ENCODE measurements at places on chromosomes 12 and 14. TPM values are rescaled to one million over a fixed set of nuclear protein-coding genes. Genes with fewer than 3 reads are reported as not detected.

The IL23A gene
- 0.38 TPM for polyA plus RNA-seq

The IAPP gene
- polyA plus RNA-seq, result 1,679 TPM

The STAC3 gene
- 3.0 TPM for polyA plus RNA-seq

- no peaks in the 10 kb centered on the region for H3K27me3 ChIP-seq
- no peak for DNase-seq
- H3K27ac ChIP-seq, result no peak overlapping the region
- H3K4me1 ChIP-seq, result no peaks in the 10 kb centered on the region
Observed at GRCh38 chr14:94139421-94139820, 10.0 kb upstream of the IFI27L2 start.

DNA sequence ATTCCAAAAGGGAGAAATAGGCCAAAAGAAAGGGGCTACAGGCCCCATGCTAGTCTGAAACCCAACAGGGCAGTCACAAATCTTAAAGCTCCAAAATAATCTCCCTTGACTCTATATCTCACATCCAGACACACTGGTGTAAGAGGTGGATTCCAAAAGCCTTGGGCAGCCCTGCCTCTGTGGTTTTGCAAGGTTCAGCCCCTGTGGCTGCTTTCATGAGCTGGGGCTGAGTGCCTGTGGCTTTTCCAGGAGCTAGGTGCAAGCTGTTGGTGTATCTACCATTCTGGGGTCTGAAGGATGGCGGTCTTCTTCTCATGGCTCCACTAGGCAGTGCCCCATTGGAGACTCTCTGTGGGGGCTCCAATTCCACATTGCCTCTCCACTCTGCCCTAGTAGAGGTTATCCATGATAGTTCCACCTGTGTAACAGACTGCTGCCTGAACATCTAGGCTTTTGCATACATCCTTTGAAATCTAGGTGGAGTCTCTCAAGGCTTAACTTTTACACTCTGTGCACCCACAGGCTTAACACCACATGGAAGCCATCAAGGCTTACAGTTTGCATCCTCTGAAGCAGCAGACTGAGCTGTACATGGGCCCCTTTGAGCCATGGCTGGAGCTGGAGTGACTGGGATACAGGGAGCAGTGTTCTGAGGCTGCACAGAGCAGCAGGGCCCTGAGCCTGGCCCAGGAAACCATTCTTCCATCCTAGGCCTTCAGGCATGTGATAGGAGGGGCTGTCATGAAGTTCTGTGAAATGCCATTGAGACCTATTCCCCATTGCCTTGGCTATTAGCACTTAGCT lies 66.5 kb upstream of the ABCD2 start:
- no peak for DNase-seq
- no peak overlapping the region for H3K27ac ChIP-seq

DNA sequence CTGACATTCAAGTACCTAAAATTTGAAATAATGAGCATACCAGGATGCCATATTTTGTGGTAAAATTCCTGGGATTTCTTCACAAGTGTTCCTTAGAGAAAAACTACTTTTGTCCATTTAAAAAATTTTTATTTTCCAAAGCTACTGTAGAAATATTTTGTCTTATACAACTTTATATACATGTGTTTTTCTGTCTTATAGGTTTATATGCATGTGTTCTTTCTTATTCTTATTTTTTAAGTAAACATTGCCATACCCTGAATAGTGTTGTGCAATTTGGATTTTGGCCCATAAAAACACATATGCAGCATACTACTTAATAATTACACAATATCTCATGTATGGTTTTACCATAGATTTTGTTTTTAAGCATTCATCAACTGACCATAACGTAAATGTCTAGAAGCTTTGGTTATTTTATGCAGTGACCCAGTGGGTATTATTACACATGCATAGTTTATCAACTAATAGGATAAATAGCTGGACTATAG lies 1107.4 kb upstream of the SEL1L start:
- H3K27ac ChIP-seq, result no peak overlapping the region
- H3K27me3 ChIP-seq, result no peaks in the 10 kb centered on the region
- no peak for DNase-seq

DNA sequence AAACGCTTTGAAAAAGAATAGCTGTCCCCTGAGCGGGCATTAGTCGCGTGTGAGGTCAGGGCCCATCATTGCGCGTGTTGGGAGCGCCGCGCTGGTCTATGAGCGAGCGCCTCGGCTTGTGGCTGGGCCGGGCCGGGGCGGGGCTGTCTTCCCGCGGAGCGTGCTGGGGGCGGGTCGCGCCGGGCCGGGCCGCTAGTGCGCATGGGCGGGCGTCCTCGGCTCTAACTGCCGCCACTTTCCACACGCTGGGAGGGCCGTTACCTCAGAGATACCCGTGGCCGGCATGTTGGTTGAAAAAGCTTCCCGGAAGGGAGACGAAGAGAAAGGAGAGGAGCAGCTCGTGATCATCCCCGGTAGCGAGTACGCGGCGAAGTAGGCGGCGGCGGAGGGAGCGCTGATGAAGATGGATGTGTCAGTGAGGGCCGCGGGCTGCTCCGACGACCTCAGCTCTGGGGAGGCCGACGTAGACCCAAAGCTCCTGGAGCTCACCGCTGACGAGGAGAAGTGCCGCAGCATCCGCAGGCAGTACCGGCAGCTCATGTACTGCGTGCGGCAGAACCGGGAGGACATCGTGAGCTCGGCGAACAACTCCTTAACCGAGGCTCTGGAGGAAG lies at the start of gene EID3:
Gene EID3, plus strand, starts transcription at position 202 of the 614 bp plus-strand sequence. Its CDS starts 196 bp downstream, at position 398.
- H3K4me1 ChIP-seq, result peaks cover 8% of the 10 kb centered on the region
- peak; percentile 97 for DNase-seq
- no peaks in the 10 kb centered on the region for H3K27me3 ChIP-seq
- peak within 1 kb of the TSS; percentile 44 for H3K27ac ChIP-seq
- H3K4me3 ChIP-seq, result peak within 1 kb of the TSS; percentile 21

DNA sequence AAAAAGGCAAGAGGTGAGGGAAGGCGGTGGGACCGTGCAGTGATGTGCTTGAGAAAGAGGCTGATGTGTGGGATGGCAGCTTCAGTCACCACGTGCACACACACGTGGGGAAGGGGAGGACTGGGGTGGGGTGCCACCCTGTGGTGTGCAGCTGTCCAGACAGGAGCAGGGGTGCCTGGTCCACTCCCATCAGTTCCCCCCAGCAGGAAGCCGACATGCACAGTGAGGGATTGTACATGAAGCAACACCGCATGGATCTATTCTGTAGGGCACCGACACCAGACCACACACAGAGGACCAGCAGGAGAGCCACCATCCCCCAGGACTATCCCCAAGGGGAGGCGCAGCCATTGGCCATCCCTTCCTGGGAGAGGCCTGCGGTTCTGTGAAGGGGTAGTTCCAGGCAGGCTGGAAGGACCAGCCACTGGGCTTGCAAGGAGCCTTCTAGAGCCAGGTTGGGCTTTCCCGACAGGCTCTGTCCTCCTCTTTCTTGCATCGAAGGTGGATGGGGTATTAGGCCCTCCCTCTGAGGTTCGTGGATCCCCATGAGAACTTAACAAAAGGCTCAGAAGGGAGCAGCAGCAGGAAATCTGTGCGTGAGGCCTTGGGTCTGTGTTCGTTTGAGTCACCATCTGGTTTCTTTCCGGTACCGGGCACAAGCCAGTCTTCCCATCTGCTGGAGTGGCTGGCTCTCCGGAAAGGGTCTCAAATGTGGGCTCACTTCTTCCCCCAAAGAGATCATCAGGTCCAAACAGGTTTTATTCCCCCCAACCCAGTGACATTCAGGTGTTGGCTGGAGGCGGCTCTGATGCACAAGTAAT lies 59.8 kb downstream of the PLEKHG3 start:
- no peaks in the 10 kb centered on the region for H3K36me3 ChIP-seq
- peak overlapping the region; percentile 34 for H3K4me3 ChIP-seq
- DNase-seq, result no peak
- no peaks in the 10 kb centered on the region for H3K27me3 ChIP-seq

- no peaks in the 10 kb centered on the region for H3K4me1 ChIP-seq
- DNase-seq, result no peak
- no peak overlapping the region for H3K4me3 ChIP-seq
- H3K36me3 ChIP-seq, result no peaks in the 10 kb centered on the region
- H3K27ac ChIP-seq, result no peak overlapping the region
- H3K27me3 ChIP-seq, result no peaks in the 10 kb centered on the region
Observed at GRCh38 chr14:72638021-72638420, 255.9 kb downstream of the DPF3 start.

DNA sequence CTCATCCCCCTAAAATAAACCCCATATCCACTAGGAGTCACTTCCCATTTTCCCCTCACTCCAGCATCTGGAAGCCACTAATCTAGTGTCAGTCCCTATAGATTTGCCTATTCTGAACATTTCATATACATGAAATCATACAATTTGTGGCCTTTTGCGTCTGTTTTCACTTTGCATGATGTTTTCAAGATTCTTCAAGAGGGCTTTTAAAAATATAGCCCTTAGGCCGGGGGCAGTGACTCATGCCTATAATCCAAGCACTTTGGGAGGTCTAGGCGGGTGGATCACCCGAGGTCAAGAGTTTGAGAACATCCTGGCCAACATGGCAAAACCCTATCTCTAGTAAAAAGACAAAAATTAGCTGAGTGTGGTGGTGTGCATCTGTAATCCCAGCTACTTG lies 104.7 kb downstream of the VEZT start:
- no peak overlapping the region for H3K27ac ChIP-seq
- no peak overlapping the region for H3K4me3 ChIP-seq
- H3K27me3 ChIP-seq, result no peaks in the 10 kb centered on the region

DNA sequence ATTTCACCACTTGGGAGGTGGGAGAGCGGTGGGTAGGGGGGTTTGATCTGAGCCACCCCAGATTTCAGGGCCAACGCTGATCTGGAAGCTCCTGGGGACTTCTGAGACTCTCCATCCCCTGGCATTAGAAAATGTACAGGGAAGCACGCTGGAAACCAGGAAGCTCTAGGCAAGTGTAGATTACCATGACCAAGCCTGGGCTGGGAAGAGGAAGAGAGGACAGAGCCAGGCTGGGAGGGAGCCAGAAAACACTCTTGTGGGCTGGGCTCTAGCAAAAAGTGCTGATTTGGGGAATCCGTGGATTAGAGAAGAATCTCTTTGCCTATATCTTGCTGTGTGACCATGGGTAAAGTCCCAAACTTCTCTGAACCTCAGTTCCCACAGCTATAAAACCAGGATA lies 236.7 kb downstream of the BCL11B start:
- DNase-seq, result peak; percentile 22
- no peak overlapping the region for H3K27ac ChIP-seq
- H3K4me3 ChIP-seq, result no peak overlapping the region

DNA sequence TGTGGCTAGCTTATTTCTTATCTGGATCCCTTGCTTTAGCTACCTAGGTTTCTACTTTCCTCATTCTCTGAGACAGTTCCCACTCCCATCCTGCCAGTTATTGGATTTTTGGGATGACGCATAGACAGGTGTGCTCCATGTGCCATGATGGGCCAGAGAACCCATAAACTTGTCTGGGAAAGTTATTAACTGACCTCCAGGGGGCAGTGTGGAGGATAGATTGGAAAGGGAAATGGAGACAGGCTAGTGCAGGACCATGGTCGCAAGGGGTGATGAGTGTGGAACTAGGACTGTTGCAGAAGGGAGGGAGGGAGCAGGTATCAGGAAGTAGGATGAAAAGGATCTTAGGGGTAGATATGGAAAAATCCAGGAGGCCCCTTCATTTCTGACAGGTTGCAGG lies 80.3 kb downstream of the ESRRB start:
- H3K4me3 ChIP-seq, result no peak overlapping the region
- no peak for DNase-seq
- H3K36me3 ChIP-seq, result no peaks in the 10 kb centered on the region
- no peaks in the 10 kb centered on the region for H3K4me1 ChIP-seq

- H3K36me3 ChIP-seq, result no peaks in the 10 kb centered on the region
- DNase-seq, result no peak
- H3K4me3 ChIP-seq, result no peak overlapping the region
- no peaks in the 10 kb centered on the region for H3K27me3 ChIP-seq
Observed at GRCh38 chr14:27836386-27836785, 930.2 kb upstream of the FOXG1 start.

- H3K27me3 ChIP-seq, result no peaks in the 10 kb centered on the region
- DNase-seq, result no peak
Observed at GRCh38 chr14:105442834-105443233, 23.2 kb downstream of the MTA1 start.

- H3K27ac ChIP-seq, result no peak overlapping the region
- DNase-seq, result no peak
- H3K4me3 ChIP-seq, result no peak overlapping the region
Observed at GRCh38 chr12:126762150-126762549, 1504.8 kb upstream of the TMEM132C start.

- H3K27ac ChIP-seq, result no peak overlapping the region
- DNase-seq, result no peak
- H3K4me3 ChIP-seq, result no peak overlapping the region
- H3K27me3 ChIP-seq, result peaks cover 5% of the 10 kb centered on the region
- no peaks in the 10 kb centered on the region for H3K4me1 ChIP-seq
Observed at GRCh38 chr12:119444462-119445044, 110.0 kb downstream of the CCDC60 start.

DNA sequence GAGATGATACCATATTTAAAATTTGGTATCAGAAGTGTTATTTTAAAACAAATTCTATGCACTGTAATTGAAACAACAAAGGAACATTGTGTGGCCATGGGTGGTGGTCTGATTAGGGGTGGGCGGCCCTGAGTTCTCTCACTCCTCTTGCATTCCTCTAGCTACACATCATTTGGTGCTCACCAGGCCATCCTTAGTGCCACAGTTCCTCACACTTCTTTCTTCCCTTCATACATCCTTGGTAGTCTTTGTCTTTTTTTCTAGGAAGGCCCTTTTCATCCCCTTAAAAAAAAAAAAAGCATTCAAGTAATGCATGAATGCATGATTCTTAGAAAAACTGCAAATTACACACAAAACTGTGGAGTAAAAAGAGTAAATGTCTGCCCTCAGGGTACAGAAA lies 2.4 kb upstream of the MANSC4 start:
- H3K4me1 ChIP-seq, result no peaks in the 10 kb centered on the region
- H3K4me3 ChIP-seq, result no peak overlapping the region
- no peaks in the 10 kb centered on the region for H3K36me3 ChIP-seq
- no peak for DNase-seq

- H3K27me3 ChIP-seq, result no peaks in the 10 kb centered on the region
- H3K4me1 ChIP-seq, result no peaks in the 10 kb centered on the region
- H3K27ac ChIP-seq, result no peak overlapping the region
- no peaks in the 10 kb centered on the region for H3K36me3 ChIP-seq
Observed at GRCh38 chr12:127613056-127613455, 653.9 kb upstream of the TMEM132C start.

- H3K4me1 ChIP-seq, result no peaks in the 10 kb centered on the region
- H3K27ac ChIP-seq, result no peak overlapping the region
- DNase-seq, result no peak
- H3K4me3 ChIP-seq, result no peak overlapping the region
- no peaks in the 10 kb centered on the region for H3K36me3 ChIP-seq
- no peaks in the 10 kb centered on the region for H3K27me3 ChIP-seq
Observed at GRCh38 chr14:23750357-23750756, 114.2 kb downstream of the DHRS2 start.

- H3K36me3 ChIP-seq, result no peaks in the 10 kb centered on the region
- H3K4me1 ChIP-seq, result no peaks in the 10 kb centered on the region
- no peak for DNase-seq
- no peaks in the 10 kb centered on the region for H3K27me3 ChIP-seq
Observed at GRCh38 chr14:57987051-57987450, 121.2 kb upstream of the SLC35F4 start.

All from pancreas (tissue), 10 donors.